ENCODE measurements at places on chromosomes 7 and 10.

DNA sequence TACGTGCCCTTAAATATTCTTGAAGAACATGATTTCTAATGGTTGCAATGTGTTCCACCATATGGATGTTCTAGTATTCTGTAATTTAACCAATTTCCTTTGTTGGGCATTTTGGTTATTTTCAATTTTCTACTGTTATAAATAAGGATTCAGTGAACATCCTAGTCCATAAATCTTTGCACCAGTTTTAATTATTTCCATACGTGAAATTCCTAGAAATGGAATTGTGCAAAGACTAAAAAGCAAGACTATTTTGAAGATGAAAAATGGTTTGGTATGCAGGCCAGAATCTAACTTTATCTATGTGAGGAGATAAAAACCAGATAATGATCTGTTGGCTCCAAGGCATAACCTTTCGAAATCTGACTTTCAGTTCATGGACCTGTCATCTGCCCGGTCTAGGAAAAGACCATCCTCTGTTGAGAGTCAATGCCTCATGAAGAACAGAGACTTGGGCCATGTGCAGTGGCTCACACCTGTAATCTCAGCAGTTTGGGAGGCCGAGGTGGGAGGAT, 633.2 kb upstream of the NRP1 start:
- no peak for DNase-seq

GRCh38 chr7:135179321-135179925, 8.9 kb upstream of the CYREN start:
- DNase-seq = no peak

GRCh38 chr7:17304926-17305325, 6.5 kb downstream of the AHR start:
- DNase-seq = peak; percentile 48

- DNase-seq = no peak
These were observed 72.0 kb downstream of the C1GALT1 start for GRCh38 chr7:7254319-7254718.

DNA sequence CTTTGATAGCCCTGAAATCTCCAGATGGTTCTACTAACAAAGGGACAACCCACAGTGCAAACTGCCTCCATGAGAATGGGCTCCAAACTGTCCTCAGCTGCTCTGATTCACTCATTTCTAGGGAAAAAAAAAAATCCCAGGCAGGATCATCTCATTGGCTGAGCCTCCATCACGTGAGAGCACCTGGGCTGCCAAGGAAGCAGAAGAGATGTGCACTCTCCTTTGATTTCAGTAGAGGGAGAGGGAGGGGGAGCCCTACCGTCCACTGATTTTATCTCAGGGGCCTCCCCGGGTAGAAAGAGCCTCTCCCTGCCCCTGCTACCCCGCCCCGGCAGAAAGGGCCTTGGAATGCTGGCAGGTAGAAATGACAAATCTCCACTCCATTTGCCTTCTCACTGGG, 725.4 kb downstream of the PHTF2 start:
- no peak for DNase-seq

DNA sequence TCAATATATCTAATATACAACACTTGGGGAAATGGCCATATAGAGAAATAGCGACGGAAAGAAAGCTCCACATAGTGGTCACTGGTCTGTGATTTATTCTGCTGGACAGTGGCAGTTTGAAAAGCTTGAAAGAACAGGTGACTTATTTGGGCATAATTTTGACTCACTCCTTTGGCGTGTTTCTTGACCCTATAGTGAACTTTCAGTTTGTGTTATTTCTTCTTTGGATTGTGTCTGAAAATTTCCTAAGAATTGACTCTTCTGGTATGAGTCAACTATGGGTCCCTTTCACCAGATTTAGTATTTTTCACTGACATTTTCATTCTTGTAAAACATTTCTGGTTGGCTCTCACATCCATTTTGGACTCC, 25.8 kb upstream of the IMMP2L start:
- DNase-seq = no peak

- DNase-seq = peak; percentile 27
These were observed 34.8 kb upstream of the INMT start for GRCh38 chr7:30717181-30717580.

- DNase-seq = peak; percentile 29
These were observed 130.9 kb downstream of the SND1 start for GRCh38 chr7:127782654-127783559.

- DNase-seq = peak; percentile 27
These were observed 324.6 kb downstream of the ATRNL1 start for GRCh38 chr10:115417585-115418265.

GRCh38 chr7:67857698-67858097, 861.1 kb downstream of the TYW1 start:
- no peak for DNase-seq

DNA sequence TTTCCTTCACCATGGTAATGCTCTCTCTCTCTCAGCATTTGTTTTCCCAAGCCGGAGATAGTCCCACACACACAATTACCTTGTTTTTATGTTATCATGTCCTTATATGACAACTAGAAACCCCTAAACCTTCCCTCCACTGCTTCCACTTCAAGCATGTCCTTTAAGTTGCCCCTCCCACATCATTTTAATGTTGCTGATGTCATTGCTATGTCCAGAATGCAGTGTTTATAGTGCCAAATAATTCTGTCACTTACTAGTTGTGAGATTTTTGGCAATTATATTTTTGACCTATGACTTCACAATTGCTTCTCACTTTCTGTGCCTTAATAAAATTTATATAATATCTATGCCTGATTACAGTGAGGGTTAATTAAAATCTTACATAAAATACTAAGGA, 645.9 kb downstream of the XPNPEP1 start:
- DNase-seq = no peak

GRCh38 chr7:110867771-110868170, 223.2 kb upstream of the LRRN3 start:
- no peak for DNase-seq

DNA sequence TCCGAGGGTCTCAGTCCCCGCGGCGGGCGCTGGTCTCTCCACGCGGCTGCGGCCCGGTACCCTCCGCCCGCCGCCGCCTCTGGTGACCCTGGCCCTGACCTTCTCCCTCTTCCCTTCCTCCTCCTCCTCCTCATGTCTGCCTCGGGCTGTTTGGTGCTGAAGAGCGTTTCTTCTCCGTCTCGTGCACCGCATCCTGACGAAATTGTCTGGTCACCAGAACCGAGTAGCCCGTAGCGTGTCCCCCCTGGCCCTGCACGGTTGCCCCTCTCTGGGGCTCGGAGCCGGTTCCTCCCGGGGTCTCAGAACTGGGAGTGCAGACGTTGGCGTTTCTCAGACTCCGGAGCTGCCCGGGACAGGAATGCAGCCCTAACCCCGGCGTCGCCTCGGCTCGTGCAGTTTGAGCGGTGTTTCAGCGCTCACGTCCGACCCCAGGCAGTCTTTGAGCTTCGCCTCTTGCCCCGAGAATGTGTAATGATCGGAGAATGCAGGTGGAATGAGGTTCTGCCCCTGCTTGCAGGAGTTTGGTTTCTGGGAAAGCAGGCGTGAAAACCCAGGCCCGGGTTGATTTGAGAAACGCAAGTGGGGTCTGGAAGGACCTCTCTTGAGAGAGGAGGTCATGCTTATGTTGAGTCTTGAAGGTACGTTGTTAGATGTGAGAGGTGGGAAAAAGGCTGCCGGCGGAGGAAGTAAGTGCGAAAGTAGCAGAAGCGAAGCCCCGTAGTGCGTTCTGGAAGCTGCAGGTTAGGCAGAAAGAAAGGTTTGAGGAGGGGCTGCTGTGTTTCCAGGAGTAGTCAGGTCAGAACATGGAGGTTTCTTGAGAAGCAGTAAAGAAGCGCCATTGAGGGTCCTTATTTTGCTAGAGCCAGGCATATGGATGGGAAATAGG, 743 bp downstream of the RBM17 start:
- peak; percentile 24 for DNase-seq

GRCh38 chr10:87844837-87845623, 18.3 kb downstream of the KLLN start:
- no peak for DNase-seq

DNA sequence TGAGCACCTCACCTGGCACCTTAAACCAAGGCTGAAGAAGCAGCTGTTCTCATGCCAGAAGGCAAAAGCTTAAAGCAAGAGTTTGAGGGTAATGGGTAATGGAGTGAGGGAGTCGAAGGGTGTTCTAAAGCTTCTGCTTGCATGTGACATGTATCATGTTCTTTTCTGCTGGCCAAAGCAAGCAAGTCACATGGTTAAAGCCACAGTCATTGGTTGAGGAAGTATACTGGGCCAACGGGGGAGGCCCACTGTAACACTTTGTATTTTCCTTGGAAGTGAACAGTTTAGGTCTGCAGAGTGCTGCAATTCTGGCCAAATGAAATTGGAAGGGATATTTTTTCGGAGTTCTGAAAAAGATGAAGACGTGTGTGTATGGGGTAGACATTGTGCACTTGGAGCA, 75.7 kb downstream of the REEP3 start:
- no peak for DNase-seq

- no peak for DNase-seq
These were observed 18.8 kb downstream of the AS3MT start for GRCh38 chr10:102888048-102888447.

DNA sequence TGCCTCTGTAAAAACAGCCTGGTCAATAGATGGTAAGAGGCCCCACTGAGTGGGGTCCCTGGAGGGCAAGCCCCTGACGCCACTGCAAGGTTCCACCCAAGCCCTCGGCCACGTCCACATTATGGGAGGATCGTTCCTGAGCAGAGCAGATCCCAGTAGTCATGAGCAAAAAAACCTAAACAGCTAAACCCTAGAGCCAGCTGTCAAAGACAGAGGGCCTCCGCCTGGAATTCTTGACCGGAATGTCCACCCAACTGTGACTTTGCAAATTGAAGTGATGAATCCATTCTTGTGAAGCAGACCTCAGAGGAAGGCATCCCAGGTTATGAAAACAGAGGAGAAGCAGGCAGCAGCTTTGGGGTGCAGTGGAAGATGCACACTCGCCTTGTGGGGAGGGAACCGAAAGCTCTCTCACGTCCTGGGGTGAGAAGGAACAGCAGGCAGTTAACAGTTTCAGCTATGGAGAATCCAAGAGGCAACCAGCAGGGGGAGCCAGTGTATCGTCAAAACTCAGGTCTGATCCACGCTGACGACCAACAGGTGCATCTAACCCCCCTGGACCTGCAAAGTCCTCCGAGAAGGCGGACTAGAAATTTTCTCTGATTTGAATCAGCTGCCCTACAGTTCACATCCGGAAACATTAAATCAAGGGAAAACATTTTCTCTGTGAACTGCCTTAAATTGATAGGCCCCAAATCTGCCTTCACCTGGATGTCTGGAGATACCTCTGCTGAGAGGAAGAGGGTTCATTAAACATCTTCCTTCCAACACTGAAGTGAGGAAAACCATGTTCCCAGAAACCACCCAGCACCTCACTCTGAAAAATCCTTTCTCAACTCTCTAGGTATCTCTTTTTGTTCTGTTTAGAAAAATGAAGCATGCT, 139.1 kb upstream of the PFKP start:
- DNase-seq = peak; percentile 84

GRCh38 chr7:2522780-2523433, 3.3 kb downstream of the LFNG start:
- peak; percentile 60 for DNase-seq

DNA sequence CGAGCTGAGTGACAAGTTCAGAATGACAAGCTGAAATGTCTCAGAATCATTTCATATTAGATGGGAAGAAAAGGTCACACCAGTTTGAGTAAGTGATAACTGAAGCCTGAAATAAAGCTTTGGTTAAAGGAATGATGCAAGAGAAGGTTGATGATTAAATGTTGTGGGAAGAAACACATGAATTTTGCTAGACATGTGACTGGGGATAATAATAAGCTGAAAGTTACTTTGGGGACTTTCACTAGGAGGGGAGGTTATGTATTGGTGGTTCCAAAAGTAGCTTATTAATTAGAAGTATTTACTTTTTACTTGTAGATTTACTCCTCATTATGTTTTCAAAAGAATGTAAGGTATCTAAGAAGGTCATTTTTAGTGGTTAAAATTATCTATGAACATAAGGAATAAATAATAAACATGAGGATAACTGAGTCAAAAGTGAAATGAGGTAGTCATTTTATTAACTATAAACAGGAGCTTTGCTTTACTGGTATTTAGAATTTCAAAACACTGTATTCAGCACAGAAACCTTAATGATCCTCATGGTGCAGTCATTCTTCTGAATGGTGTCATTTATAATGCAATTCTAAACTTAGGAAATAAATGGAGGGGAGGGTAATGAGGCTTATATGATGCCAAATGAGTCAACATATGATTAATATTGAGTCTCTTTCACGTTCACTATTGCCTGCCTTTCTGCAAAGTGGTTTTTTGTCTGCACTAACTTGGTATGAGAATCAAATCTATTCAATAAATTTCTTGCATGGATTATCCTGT, 63.7 kb downstream of the PRKG1 start:
- peak; percentile 54 for DNase-seq

- no peak for DNase-seq
These were observed 25.0 kb downstream of the FOXP2 start for GRCh38 chr7:114439581-114439980.

DNA sequence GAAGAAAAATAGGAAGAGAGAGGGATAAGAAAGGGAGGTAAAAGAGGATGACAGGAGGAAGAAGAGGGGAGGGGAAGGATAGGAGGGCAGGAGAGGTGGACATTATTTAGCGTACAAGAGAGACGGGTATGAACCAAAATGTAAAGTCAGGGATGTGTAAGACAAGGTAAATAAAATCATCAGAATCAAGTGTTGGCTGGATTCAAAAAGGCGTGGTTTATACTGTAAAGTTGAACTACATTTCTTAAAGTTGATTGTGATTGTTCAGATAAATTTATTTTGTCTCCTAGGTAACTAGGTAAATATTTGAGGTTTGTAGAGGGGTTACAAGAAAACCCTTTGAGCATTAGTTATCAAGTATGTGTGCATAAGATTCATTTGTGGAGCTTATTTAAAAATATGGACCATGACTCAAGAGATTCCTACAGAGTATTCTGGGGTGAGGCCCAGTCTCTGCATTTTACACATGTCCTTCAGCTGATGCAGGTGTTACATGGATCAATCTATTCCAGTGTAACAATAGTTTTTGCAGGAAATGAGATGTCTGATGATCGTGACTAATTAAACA, 512.1 kb upstream of the MBL2 start:
- no peak for DNase-seq

DNA sequence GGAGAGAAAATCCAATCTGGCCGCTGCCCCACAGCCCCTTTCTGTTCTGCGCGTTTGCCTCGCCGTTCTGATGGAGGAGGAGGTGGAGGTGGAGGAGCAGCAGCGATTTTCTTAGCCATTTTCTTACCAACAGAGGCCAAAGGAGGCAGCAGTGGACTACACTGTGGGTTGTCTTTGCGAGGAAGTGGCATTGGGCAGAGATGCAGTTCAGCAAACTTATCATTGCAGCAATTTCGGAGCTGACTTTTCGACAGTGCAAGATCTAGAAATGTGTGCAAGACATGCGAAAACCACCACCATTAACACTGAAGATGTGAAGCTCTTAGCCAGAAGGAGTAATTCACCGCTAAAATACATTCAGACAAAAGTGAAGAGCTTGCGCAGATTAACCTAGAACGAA, 1.9 kb upstream of the ARL4A start:
- peak; percentile 55 for DNase-seq

Data from AG08395 (cell line).